Ascending aorta (tissue), 2 donors: ENCODE measurements at places on chromosomes 5 and 9. TPM values are rescaled to one million over a fixed set of nuclear protein-coding genes. Genes with fewer than 3 reads are reported as not detected.

STPG3 gene
- total RNA-seq, result not detected

BARHL1 gene
- total RNA-seq, result not detected

DNA sequence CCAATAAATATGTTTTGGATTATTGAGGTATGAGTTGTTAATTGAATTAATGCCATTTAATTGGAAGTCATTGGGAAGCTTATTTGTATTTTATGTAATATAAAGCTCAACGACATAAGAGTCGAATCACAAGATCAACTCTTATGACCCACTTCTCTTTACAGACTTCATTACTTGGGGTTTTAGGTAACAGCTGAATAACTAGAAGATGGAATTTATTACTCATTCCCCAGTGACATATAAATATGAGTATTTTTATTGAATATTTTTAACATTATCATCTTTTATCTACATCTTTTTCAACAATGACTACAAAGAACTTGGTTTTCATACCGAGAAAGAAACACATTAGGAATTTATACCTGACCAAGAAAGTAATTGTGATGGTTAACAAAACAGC, 21.1 kb downstream of the HMGCR start:
- DNase-seq, result no peak

DNA sequence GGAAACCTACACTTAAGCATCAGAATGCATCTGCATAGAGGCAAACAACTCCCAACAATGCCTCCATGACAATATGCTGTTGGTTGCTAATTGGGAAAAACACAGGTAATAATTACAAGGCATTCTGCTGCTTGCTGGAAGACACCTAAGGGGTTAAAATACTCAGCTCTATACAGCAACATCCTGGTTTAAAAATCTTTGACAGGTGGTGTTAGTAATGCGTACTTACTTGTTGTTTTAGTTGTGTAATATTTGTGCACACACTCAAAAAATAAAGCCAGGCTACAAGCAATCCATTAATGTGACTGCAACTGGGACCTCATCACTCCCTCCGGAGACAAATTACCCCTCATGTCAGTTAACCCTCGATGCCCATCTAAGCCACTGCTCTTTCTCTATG, 126.3 kb upstream of the ELL2 start:
- no peak for DNase-seq

- no peak for DNase-seq
Measured at GRCh38 chr9:35385042-35385441, 104.9 kb upstream of the RUSC2 start.

CER1 gene
- total RNA-seq, result not detected

GRCh38 chr9:124567362-124567761, 60.2 kb upstream of the NR5A1 start:
- no peak for DNase-seq

DNA sequence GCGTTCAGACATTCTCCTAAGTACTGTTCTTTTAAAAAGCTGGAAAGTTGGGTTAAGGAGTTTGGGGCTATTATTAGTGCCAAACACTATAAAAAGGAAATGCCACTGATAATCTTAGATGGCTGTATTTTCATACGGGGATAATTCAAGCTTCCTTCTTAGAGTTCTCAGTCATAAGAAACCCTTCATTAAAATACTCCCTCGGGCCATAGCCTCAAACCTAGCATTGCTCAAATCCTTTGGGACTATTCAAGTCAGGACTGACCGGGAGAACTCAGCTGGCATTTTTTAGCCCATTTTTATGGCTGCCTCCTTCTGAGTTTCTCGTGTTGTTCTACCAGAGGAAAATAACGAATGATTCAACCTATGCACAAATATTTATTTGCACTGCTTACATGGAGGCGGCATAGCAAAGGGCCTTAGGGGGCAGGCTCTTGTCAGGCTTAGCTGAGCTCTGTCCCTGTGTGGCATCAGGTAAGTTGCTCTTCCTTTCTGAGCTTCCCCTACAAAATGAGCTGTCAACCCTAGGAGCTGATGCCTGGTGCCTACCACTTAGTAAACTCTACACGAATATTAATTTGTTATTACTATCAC, 33.5 kb upstream of the ADAM19 start:
- no peak for DNase-seq
